ENCODE measurements at places on chromosomes 1 and 21.

GRCh38 chr1:24914226-24915069, 15.6 kb downstream of the RUNX3 start:
- DNase-seq = no peak

GRCh38 chr21:14581902-14582457, 35.9 kb upstream of the SAMSN1 start:
- no peak for DNase-seq

- no peak for DNase-seq
Measured at GRCh38 chr21:33286600-33287456, 20.7 kb downstream of the IL10RB start.

DNA sequence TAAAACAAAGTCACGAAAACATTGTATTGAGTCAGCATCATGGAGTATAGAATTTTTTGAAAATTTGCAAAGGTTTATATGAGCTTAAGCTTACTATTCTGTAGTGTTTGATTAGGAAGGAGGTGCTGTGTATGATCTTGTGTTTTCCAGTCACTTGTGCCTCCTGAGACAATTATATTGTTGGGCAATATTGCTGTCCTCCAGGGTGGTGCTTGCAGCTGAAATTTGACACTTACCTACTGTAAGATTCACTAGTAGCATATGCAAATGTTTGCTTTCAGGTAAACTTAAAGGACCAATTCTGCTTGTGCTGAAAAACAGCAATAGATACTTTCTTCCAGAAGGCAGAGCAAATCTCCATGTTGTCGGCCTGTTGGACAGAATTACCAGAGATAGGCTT, 268.0 kb downstream of the TGFB2 start:
- DNase-seq = no peak

DNA sequence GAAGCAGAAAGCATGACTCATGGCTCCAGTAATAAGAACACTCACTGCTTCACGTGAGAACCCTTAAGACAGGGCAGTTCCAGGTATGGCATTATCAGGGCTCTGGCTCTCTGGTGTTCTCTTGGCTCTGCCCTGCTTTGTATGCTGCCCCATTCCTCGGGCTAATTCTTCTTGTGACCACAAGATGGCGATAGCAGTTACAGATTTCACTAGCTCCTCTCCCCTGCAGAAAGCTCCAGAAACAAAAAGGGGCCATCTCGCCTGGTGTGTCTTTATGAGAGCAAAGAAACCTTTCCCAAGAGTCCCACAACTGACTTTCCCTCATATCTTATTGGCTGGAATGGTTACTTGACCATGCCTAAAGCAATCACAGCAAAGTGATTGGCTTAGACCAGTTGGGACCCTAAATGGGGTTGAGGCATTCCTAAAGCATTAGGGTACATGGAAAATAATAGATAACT, 60.1 kb downstream of the F3 start:
- no peak for DNase-seq

GRCh38 chr1:91759076-91759475, 126.9 kb downstream of the TGFBR3 start:
- no peak for DNase-seq

DNA sequence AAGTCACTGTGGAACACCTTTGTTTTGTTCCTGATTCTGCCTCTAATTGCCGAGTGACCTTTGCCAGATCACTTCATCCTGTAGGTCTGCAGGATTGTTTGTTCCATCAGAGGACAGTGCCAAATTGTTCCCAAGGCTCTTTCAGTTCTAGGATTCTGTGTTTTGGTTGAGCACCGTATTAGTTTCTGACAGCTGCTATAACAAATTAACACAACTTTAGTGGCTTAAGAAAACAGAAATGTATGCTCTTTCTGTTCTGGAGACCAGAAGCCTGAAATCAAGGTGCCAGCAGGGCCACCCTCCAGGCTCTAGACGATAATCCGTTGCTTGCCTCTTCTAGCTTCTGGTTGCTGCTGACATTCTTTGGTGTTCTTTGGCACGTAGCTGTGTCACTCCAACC, 3.4 kb upstream of the PIGR start:
- no peak for DNase-seq

DNA sequence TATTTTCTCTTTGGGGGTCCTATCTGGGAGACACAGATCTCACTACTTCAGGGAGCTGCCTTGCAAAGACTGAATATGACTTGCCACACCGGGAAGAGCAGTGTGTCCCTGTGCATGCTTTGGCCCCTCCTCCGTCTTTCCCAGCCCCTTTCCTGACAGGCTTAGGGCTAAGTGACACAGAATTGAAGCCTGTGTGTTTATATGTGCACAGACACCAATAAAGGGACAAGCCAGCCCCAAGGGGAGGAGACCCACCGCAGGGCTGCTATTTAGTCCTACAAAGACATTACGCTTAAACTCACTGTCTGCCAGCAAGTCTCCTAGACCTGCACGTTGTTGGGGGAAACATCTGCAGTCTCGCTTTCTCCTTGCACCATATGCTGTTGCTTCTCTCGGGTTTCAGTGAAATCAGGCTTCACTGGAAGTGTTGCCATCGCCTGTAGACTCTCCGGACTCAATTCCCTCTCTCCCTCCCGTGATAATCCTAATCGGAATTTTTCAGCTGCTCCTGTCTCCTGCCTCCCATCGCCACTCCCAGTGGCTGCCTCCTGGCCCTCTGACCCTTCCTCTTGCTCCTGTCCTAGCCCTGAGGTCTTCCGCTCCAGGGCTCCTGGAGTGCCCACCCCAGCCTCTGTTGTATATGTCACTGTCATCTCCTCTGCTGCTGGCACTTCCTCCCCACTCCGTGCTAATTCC, 58.5 kb upstream of the LRRC53 start:
- no peak for DNase-seq

DNA sequence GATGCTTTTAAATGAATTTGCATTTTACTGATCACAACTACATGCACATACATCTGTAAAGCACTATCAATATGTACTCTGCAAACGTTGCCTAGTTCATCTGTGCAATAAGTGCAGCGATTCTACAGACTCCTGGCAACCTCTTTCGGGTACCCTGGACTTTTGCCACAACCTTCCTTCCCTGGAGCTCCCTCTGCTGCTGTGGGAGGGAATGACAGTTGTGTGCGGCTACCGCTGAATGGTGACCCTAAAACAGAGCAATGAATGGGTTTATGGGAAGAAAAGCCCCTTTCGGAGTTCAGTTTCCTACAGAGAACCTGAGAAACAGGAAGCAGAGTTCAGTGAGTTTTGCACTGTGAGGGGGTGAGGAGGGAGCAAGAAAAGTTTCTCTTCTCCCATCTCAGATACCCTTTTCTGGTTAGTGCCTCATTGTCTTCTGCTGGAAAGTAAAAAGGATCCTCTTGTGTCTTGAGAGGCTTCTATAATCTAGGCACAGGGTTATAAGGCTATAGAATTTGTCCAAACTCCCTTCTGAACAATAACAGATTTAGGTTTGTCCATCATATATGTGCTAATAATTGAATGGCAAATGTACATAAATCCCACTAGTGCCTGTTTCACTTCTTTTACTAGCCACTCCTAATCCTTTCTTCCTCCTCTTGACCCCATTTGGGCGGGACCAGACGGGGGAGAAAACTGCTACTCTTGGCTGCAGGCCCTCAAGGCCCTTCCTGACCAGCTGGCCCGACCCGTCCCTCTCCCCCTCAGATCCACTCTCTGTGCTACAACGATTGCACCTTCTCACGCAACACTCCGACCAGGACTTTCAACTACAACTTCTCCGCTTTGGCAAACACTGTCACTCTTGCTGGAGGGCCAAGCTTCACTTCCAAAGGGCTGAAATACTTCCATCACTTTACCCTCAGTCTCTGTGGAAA, 19.8 kb upstream of the SARS1 start:
- DNase-seq = peak; percentile 67

- no peak for DNase-seq
Measured at GRCh38 chr21:45366931-45367401, 38.0 kb upstream of the COL18A1 start.

- no peak for DNase-seq
Measured at GRCh38 chr1:151519667-151520066, 8.5 kb downstream of the CGN start.

GRCh38 chr1:118483245-118484006, 298.4 kb upstream of the SPAG17 start:
- DNase-seq = no peak

DNA sequence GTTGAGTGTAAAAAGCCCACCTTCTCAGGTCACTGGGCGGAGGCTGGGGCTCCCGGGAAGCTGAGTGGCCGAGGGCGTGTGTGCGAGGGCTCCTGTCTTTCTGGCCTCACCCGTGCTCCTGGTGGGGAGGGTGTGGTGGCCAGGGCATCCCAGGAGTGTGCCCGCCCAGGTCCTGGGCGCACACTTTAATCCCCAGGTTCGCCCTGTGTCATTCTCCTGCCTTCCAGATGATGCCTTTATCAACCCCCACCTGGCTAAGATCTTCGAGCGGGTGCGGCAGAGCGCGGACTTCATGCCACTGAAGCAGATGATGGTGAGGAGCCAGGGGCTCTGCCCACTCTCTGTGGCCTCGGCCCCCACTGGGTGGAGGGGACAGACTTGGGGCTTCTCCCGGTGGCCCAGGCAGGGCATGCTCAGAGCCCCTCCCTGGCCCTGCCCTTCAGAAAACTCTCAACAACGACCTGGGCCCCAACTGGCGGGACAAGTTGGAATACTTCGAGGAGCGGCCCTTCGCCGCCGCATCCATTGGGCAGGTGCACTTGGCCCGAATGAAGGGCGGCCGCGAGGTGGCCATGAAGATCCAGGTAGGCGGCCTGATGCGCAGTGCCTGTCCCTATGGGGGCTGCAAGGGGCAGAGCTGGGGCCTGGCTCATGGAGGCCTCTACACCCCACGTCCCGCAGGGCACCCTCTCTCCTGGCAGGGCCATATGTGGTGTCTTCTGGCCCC, 42.5 kb downstream of the COQ8A start:
- DNase-seq = no peak

DNA sequence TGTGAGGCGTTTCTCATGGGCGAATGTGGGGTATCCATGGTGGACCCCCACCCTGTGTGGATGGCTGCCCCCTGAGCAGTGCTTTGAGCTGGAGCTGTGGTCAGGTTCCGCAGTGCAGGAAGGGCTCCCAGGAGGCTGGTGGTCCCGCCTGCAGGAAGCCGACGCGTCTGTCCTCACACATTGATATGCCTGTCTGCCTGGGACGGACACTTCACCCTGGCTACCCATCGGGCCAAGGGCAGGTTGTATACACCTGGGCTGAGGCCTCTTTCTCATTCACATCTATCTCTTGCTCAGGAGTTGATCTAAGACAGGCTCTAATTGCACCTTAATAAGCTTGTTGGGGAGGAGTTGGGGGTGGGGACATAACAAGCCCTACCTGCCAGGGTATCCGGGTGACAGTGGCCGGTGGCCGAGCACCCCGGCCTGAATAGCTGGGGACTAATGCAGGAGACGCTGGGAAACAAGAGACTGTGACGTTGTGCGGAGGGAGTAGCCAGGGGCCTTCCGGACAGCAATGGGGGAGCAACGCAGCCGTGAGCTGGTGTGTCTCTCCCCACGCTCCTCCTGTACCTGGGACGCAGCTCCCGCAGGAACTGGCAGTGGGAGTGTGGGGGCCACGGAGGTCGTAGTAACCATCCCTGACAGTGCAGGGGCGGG, 21.7 kb downstream of the PDXK start:
- no peak for DNase-seq

- no peak for DNase-seq
Measured at GRCh38 chr1:22832414-22832786, 121.8 kb downstream of the EPHB2 start.

GRCh38 chr1:9717193-9718005, 65.9 kb downstream of the PIK3CD start:
- peak; percentile 89 for DNase-seq

DNA sequence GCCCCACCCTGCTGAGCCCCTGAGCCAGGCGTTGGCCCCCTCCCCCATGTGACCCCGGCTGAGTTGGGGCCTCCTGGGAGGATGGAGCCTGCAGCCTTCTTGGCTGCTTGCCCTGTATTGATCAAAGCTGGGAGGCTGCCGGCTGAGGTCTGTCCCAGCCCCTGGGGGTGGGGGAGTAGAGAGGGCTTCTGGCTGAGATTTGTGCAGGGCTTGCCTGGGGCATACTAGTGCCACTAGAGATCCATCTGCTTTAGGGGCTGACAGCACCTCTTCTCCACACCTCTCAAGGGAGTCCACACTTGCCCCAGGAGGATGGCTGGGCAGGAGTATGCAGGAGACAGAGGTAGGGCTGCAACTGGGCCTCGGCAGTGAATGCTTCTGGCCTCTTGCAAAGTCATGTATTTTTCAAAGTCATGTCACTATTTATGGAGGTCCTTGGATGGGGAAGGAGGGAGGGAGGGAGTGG, 53.6 kb upstream of the SSBP3 start:
- no peak for DNase-seq

DNA sequence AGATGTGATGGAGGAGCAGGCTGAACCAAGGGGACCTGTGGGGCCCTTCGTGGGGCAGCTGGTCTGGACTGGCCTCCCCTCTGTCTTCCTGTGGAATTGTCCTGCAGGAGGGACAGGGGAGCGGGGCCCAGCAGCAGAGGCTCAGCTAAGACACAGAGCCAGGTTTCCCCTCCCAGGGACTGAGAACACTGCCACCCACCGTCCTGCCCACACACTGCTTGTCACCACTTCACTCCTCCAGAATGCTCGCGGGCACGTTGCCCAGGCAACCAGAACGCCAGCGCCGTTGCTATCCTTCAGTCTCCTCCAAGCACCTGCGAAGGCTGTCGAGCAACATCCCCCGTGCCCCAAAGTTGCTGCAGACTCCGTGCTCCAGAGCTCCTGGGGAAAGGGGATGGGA, 46.4 kb downstream of the AJAP1 start:
- DNase-seq = no peak

DNA sequence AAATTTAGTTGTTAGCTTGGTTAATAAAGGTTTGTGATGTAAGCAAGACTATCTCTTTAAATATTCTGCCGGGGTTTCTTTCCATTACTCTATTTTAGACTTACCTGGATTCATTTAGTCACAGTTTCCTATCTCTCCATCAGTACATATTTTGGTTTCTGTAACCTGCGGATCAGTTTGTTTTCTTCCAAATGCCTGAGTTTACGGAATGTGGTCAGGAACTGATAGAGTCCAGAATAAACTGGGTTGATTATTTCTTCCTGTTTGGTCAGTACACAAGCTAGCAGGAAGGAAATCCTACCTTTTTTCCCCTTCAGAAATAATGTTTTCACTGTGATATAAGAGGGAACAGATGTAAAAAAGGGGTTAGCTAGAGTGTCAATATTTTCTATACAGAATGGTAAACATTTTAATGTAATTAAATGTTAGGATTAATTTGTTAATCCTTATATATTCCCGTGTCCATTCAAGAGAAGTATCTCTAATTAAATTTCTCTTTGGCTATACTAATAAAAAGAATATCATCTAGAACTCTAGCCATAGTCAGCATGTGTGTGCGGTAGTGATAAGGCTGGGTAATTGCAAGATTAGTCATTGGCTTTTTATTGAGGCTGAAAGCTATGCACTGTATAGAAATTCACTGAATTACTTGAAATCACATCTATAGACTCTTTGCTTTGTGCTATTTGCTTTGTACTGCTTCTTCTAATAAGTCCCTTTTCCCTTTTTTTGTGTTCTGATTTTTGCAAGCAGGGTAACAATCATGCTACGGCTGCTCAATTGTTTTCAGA, 144.7 kb upstream of the ADGRL4 start:
- DNase-seq = no peak

- DNase-seq = no peak
Measured at GRCh38 chr1:170734412-170735175, 70.7 kb downstream of the PRRX1 start.
